ENCODE measurements at places on chromosomes 3 and 15. TPM values are rescaled to one million over a fixed set of nuclear protein-coding genes. Genes with fewer than 3 reads are reported as not detected.

DNA sequence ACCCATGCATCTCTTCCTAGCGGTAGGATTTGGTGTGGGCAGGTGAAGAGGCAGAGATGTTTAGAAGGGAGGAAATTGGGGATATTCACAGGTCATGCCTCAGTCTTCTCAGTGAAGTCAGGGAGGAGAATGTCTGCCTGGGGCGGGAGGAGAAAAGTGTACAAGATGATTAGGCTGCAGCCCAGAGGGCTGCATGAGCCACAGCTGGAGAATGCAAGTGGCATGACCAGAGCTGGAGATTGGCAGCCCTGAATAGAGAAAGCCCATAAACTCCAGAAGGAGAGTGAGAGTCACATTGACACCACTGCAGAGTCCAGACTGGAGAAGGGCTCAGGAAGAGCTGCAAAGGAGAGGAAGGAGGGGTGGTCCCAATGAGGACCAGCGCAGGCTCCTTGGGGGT, 22.6 kb downstream of the PDHB start:
- H3K27me3 ChIP-seq: no peaks in the 10 kb centered on the region
- no peak overlapping the region for H3K27ac ChIP-seq
- no peak overlapping the region for H3K4me3 ChIP-seq

The SLC2A2 gene
- 1.5 TPM for total RNA-seq

The TRIM71 gene
- total RNA-seq: 61.3 TPM

DNA sequence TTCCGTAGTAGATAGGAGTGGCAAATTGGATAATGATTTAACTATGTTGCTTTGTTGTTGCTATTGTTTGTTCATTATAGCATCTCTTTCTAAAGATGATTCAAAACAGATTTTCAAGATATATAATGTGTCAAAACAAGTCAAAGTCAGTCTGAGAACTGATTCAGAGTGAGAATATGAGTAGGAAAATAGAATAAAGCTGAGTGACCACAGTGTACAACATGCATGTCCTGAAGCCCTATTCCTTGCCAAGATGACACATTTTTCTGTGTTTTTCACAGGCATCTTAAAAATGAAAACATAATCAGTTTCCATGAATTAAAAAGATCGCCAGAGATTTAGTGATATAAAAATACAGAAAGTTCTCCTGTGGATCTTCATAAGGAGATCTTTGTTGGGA, 57.0 kb upstream of the THRB start:
- H3K36me3 ChIP-seq: no peaks in the 10 kb centered on the region
- no peak for DNase-seq
- no peak overlapping the region for H3K27ac ChIP-seq
- no peak overlapping the region for H3K4me3 ChIP-seq
- H3K4me1 ChIP-seq: no peaks in the 10 kb centered on the region

DNA sequence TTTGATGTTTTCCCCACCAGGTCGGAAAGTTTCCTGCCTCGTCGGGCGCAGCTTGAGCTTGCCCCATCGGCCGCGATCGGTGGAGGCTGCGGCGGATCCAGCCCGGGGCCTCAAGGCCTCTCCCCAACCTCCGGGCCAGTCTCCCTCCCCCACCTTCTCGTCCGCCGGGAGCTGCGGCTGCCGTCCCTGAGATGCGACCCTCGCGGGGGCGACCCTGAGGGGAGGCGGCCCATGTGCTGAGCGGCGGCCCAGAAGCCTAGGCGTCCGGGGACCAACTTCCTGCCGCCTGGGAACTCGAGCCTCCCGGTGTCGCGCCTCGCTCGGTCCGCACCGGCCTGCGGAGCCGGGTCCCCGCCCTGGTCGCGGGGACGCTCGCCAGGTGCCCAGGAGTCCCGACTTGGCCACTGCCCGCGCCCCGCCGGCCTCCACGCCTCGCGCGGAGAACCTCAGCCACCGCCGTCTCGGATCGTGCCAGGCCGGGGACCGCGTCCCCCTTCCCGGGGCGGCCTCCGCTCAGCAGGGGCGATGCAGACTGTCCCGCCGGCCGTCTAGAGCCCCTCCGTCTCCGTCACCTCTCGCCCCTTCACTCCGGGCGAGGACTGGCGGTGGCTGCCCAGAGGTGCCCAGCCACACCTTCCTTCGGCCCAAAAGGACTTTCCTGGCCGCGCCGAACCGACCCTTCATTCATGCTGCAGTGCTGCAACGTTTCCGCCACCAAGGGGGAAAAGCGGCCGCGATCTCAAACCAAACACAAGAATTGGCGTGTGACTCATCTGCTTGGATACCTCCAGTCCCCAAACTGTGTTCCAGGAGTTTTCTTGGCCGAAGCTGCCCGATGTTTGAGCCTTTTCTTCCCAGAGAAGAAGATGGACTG, 656 bp downstream of the SLMAP start:
- H3K36me3 ChIP-seq: peaks cover 5% of the 10 kb centered on the region
- peak overlapping the region; percentile 97 for H3K27ac ChIP-seq
- no peaks in the 10 kb centered on the region for H3K27me3 ChIP-seq
- peaks cover 23% of the 10 kb centered on the region for H3K4me1 ChIP-seq

DNA sequence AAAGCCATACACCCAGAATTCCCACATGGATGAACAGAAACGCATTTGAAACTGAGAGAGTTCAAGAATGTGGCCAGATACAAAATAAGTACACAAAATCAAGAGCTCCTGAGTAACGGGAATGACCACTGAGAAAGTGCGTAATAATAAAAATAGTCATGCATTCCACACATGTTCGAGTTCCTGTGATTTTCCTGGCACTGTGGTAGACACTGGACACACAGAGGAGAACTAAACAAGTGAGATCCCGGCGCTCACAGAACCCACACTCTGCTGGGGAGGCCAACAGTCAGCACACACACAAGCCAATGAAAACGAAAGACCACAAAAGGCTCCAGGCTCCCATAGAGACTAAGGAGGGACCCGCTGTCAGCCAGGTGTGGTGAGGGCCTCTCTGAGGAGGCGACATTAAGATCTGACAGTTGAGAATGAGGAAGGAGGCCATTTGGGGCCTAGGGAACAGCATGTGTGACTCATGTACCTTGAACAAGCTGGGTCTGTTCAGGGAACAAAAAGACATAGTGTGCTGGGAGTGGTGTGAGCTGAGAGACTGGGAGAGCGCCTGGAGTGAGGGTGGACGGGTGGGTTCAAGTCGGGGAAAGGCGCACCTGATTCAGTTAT, 5.1 kb downstream of the FAM107A start:
- no peak overlapping the region for H3K27ac ChIP-seq
- DNase-seq: no peak
- peaks cover 12% of the 10 kb centered on the region for H3K27me3 ChIP-seq
- no peak overlapping the region for H3K4me3 ChIP-seq
- H3K36me3 ChIP-seq: no peaks in the 10 kb centered on the region

The WDR76 gene
- total RNA-seq: 11.2 TPM

DNA sequence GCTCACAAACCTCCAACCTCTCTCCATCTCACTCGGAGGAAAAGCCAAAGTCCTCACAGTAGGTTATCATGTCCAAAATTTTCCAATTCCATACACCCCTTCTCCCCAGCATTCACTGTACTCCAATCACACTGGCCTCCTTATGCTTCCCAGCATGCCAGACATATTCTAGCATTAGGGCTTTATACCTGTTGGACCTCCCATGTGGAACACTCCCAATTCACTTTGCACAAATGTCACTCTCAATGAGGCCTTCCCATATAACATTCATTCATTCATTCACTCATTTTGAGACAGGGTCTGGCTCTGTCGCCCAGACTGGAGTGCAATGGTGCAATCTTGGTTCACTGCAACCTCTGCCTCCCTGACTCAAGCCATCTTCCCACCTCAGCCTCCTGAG, 19.9 kb downstream of the SCAPER start:
- H3K4me3 ChIP-seq: no peak overlapping the region
- no peak for DNase-seq
- H3K27me3 ChIP-seq: no peaks in the 10 kb centered on the region
- peaks cover 29% of the 10 kb centered on the region for H3K36me3 ChIP-seq
- H3K4me1 ChIP-seq: no peaks in the 10 kb centered on the region

DNA sequence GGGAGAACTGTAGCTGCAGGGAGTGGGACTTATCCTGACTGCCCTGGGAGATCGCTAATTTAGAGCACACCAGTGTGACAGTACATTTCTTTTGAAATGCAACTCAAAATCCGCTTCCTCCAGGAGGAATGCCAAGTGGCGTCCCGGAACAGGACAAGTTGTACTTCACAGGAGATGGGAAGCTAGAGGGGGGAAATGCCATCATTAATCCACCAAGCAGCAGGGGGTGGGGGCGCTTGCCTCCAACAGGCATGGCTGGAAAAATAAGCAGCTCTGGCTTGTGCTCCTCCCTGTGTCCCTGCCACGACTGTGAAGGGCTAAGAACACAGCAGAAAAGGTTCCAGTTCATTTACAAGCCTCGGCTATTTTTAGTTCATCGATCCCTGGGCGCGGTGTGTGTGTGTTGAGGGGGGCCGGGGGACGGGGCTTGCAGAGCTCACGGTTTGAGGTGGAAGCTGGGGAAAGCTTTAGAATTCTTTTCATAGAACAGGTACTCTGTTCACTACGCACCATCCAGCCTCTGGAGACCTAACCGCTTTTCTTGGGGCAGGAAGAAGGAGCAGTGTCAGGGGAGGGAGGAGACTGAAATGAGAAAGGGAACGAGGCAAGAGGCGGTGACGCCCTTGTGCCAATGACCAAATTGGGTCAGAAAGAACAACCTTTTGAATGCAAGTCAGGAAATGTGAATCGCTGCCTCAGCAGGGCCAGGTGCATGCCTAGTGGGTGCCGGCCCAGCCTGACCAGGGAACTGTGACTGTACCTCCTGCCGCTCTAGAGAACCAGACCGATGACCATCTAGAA, 51.8 kb upstream of the DGKG start:
- H3K4me3 ChIP-seq: peak overlapping the region; percentile 71
- no peaks in the 10 kb centered on the region for H3K36me3 ChIP-seq
- H3K27me3 ChIP-seq: peaks cover 32% of the 10 kb centered on the region
- H3K27ac ChIP-seq: peak overlapping the region; percentile 87

The ARID3B gene
- 81.9 TPM for total RNA-seq

DNA sequence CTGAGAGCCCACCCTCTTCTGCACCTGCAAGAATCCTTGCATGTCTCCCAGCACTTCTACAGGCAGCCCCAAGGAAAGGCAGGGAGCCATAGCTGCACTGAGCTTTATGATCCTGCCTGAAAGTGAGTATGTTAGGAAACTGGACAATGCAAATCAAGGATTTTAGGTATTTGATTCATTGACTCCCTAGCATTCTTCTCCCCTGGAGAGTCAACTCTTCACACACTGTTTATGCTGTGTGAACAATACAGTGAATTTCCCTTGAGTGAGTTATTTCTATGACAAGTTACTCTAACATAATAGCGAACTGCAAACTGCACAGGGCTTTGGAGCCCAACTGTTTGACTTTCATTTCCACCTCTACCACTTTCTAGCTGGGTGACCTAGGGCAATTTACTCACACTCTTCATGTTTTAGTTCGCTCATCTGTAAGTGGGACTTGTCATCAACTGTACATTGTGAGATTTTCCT, 96.0 kb upstream of the PHLDB2 start:
- H3K27ac ChIP-seq: no peak overlapping the region
- H3K27me3 ChIP-seq: no peaks in the 10 kb centered on the region
- peaks cover 16% of the 10 kb centered on the region for H3K36me3 ChIP-seq
- peaks cover 19% of the 10 kb centered on the region for H3K4me1 ChIP-seq
- DNase-seq: no peak
- no peak overlapping the region for H3K4me3 ChIP-seq

GRCh38 chr3:52213901-52214300, 11.5 kb downstream of the TLR9 start:
- H3K36me3 ChIP-seq: peaks cover 29% of the 10 kb centered on the region
- no peak overlapping the region for H3K4me3 ChIP-seq
- H3K4me1 ChIP-seq: peaks cover 2% of the 10 kb centered on the region
- H3K27me3 ChIP-seq: no peaks in the 10 kb centered on the region

The GPR149 gene
- not detected for total RNA-seq

The NR1I2 gene
- 0.62 TPM for total RNA-seq

- no peak for DNase-seq
- no peak overlapping the region for H3K27ac ChIP-seq
- peaks cover 2% of the 10 kb centered on the region for H3K36me3 ChIP-seq
- H3K4me3 ChIP-seq: no peak overlapping the region
- no peaks in the 10 kb centered on the region for H3K27me3 ChIP-seq
These were observed 272.6 kb downstream of the SUCLG2 start for GRCh38 chr3:67381667-67382272.

DNA sequence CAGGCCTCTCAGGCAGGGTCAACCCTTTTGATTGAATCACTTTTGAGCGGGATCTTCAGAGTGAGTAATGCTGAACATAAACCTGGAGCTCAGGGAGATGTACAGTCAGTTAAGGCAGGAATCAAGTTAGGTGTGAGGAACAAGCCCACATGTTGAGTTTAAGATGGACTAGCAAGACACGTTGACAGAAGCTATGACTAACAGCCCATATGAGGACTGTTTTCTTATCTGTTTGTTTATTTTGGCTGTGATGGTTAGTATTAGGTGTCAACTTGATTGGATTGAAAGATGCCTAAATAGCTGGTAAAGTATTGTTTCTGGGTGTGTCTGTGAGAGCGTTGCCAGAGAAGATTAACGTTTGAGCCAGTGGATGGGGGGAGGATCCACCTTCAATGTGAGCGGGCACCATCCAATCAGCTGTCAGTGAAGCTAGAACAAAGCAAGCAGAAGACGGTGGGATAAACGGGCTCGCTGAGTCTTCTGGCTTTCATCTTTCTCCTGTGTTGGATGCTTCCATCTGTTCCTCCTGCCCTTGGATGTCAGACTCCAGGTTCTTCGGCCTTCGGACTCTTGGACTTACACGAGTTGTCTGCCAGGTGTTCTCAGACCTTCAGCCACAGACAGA, 232.3 kb upstream of the STAC start:
- H3K36me3 ChIP-seq: no peaks in the 10 kb centered on the region
- no peak overlapping the region for H3K27ac ChIP-seq
- no peak for DNase-seq
- H3K27me3 ChIP-seq: no peaks in the 10 kb centered on the region
- H3K4me1 ChIP-seq: peaks cover 4% of the 10 kb centered on the region

The RBP2 gene
- not detected for total RNA-seq

The PIERCE2 gene
- total RNA-seq: 4.7 TPM

The GASK1A gene
- 2.3 TPM for total RNA-seq

The EEF1AKMT4 gene
- 3.9 TPM for total RNA-seq

GRCh38 chr15:75307778-75308390, 25.2 kb downstream of the GOLGA6D start:
- no peak overlapping the region for H3K4me3 ChIP-seq
- no peaks in the 10 kb centered on the region for H3K36me3 ChIP-seq
- no peaks in the 10 kb centered on the region for H3K4me1 ChIP-seq
- DNase-seq: peak; percentile 44
- H3K27ac ChIP-seq: no peak overlapping the region
- peaks cover 58% of the 10 kb centered on the region for H3K27me3 ChIP-seq

The IGSF10 gene
- total RNA-seq: 1.8 TPM

- no peaks in the 10 kb centered on the region for H3K36me3 ChIP-seq
- peaks cover 17% of the 10 kb centered on the region for H3K4me1 ChIP-seq
- H3K4me3 ChIP-seq: no peak overlapping the region
- DNase-seq: no peak
These were observed 244.5 kb downstream of the CACNA2D3 start for GRCh38 chr3:54366839-54367238.

All from progenitor cell of endocrine pancreas (in vitro differentiated cells).